ENCODE measurements at places on chromosomes 12 and 14.

- H3K27me3 ChIP-seq = no peaks in the 10 kb centered on the region
- H3K4me1 ChIP-seq = peaks cover 53% of the 10 kb centered on the region
- H3K36me3 ChIP-seq = no peaks in the 10 kb centered on the region
- H3K27ac ChIP-seq = peak overlapping the region; percentile 1
- no peak overlapping the region for H3K4me3 ChIP-seq
Observed at GRCh38 chr12:52391618-52392002, 6.2 kb upstream of the KRT84 start.

GRCh38 chr12:105481392-105482300 is 151.2 kb downstream of the C12orf75 start:
- DNase-seq = no peak
- H3K4me1 ChIP-seq = no peaks in the 10 kb centered on the region
- H3K27me3 ChIP-seq = no peaks in the 10 kb centered on the region
- H3K4me3 ChIP-seq = no peak overlapping the region
- H3K36me3 ChIP-seq = no peaks in the 10 kb centered on the region
- H3K27ac ChIP-seq = no peak overlapping the region

- H3K4me1 ChIP-seq = no peaks in the 10 kb centered on the region
- H3K36me3 ChIP-seq = no peaks in the 10 kb centered on the region
- H3K27ac ChIP-seq = no peak overlapping the region
- no peak for DNase-seq
- H3K4me3 ChIP-seq = no peak overlapping the region
Observed at GRCh38 chr12:4700621-4701026, 19.6 kb upstream of the GALNT8 start.

GRCh38 chr14:24130380-24130716 is at the start of gene FITM1:
Gene FITM1 (plus strand): TSS chr14:24130659. CDS start chr14:24131564, 905 bp downstream.
- no peaks in the 10 kb centered on the region for H3K27me3 ChIP-seq
- no peak for DNase-seq
- no peak within 1 kb of the TSS for H3K4me3 ChIP-seq
- peaks cover 13% of the 10 kb centered on the region for H3K4me1 ChIP-seq

DNA sequence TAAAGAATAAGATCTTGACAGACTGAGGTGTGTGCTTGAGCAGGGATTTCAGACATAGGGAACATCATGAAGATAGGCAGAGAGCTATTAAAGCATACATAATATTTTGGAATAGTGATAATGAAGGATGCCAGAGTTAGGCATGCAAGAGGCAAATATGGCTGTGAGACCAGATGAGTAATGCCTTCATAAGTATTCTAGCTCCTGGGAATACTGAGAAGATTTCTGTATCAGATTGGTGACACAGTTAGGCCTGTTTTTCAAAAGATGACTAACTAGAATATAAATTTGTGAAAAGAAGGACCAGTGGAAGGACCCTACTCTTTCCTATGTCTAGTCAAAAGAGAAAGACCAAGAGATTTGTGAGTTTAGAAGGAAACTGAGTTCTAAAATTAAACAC is 108.8 kb downstream of the TXNDC16 start:
- H3K27me3 ChIP-seq = no peaks in the 10 kb centered on the region
- peaks cover 5% of the 10 kb centered on the region for H3K36me3 ChIP-seq
- H3K4me1 ChIP-seq = no peaks in the 10 kb centered on the region
- no peak overlapping the region for H3K27ac ChIP-seq
- H3K4me3 ChIP-seq = no peak overlapping the region

DNA sequence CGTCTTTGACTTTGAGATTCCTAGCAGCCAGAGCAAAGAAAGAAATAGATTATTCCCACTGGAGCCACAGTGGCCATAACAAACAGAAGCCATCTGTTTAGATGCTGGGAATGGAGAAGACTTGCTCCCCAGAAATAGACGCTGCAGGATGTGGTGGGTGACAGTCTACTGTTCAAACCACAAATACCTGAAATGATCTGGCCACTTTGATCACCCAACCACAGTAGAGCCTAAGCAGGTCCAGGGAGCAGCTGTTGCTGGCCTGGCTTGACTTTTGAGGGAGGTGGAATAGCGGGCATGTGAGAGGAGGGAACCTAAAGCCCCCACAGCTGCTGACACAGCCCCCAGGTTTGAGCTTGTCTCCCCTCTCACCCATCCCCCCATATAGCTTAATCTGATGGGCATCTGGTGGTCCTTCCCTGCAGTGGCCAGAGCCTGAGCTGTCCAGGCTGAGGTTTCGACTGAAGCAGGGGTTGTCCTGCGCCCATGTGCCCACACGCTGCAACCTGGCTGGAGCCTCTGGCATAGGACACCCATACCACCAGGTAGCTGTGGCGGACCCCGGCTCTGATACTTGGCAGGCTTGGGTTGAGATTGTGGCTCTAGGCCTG is 38.7 kb downstream of the SH2B3 start:
- H3K27me3 ChIP-seq = no peaks in the 10 kb centered on the region
- H3K4me3 ChIP-seq = no peak overlapping the region
- H3K36me3 ChIP-seq = peaks cover 46% of the 10 kb centered on the region
- DNase-seq = no peak

DNA sequence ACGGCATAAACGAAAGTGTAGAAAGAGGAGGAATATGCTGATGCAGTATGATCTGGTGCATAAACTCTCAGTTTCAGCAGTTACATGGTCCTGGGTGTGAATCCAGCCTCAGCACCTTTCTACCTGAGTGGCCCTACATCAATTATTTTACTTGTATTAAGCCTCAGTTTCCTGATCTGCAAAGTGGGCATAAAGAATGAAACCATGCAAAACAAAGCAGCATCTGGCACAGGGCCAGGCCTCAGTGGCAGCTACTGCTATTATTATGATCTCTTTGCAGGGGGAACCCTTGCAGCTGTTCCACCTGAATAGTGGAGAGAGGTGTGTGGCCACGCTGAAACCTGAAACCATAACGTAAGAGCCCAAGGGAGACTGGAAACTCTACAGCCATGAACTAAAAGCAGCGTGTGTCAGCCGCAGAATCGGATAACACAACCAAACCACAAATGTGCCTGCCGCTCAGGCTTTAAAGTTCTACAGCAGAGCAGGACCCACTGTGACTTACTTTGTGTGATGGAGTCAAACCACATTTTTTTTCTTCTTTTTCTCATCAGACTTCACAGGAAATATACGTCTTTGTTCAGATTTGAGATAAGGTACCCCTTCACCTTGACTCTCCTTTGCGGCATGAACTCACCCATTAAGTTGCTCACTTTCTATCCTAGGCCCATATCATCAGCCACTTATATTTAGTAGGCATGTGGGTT is 29.2 kb upstream of the FOS start:
- DNase-seq = no peak
- no peak overlapping the region for H3K27ac ChIP-seq
- peaks cover 13% of the 10 kb centered on the region for H3K4me1 ChIP-seq
- no peaks in the 10 kb centered on the region for H3K27me3 ChIP-seq
- no peak overlapping the region for H3K4me3 ChIP-seq

DNA sequence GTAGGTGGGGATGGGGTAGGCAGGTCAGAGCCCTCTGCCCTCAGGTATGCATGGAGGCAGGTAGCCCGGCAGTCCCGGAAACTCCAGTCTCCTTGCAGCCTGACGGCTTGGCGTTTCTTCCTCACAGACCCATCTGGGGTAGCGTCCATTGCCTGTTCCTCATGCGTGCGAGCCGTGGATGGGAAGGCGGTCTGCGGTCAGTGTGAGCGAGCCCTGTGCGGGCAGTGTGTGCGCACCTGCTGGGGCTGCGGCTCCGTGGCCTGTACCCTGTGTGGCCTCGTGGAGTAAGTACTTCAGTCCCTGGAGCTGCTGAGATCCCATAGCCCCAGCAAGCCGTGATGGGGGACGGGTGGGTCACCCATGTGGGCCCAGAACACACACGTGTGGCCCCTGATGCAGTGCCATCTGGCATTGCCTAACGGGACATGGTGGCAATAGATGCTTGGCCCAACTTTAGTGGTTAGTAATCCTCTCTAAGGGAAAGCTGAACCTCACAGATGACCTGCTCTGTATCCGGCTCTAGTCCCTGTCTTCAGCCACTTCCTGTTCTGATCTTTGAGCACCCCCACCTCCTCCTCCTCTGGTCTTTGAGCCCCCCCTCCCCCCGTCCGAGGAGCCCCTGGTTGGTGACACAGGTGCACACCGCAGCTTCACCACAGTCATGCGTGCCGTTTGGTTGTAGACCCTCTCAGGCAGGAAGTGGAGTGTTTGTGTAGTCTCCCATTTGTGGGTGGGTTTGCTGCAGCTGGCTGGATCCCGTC is 3.7 kb downstream of the SIVA1 start:
- H3K27ac ChIP-seq = no peak overlapping the region
- H3K4me3 ChIP-seq = no peak overlapping the region
- DNase-seq = no peak
- peaks cover 60% of the 10 kb centered on the region for H3K36me3 ChIP-seq
- H3K27me3 ChIP-seq = no peaks in the 10 kb centered on the region

- no peaks in the 10 kb centered on the region for H3K27me3 ChIP-seq
- peaks cover 9% of the 10 kb centered on the region for H3K4me1 ChIP-seq
- peak; percentile 64 for DNase-seq
- H3K36me3 ChIP-seq = no peaks in the 10 kb centered on the region
- peak overlapping the region; percentile 68 for H3K27ac ChIP-seq
Observed at GRCh38 chr12:119869720-119870119, 7.4 kb downstream of the CIT start.

DNA sequence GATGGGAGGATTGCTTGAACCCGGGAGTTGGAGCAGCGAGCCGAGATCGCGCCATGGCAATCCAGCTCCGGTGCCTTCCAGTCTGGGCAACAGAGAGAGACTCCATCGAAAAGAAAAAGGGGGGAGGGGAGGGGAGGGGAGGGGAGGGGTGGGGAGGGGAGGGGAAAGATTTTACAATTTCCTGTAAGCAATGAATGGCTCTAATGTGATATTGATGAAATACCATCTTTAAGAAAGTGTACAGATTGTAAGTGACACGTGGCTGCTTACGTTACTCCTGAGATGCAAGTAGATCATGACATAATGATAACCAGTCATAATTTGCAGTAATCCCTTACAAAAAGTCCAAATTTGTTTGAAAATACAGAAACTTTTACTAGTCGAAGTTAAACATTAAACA is 1.4 kb downstream of the SLC25A21 start:
- H3K4me3 ChIP-seq = no peak overlapping the region
- peaks cover 15% of the 10 kb centered on the region for H3K4me1 ChIP-seq
- no peaks in the 10 kb centered on the region for H3K27me3 ChIP-seq
- DNase-seq = no peak
- no peaks in the 10 kb centered on the region for H3K36me3 ChIP-seq

DNA sequence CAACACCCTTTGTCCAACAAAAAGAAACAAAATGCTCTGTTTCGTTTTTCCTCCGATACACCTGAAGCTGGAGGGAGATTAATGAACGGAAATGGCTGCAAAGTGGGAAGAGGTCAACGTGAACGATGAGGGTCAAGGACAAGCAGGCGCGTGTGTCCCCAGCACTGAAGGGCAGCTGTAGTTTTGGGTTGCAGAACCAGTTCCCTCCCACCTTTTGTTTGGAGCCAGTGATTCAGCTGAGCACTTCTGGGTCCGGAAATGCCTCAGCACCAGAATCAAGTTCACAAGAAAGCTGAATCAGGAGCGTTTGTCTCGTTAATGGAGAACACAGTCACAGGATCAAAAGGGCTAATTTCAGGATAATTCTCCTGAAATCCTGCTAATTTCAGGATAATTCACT is 51.1 kb upstream of the PWP1 start:
- H3K27ac ChIP-seq = no peak overlapping the region
- DNase-seq = no peak
- no peak overlapping the region for H3K4me3 ChIP-seq
- peaks cover 5% of the 10 kb centered on the region for H3K36me3 ChIP-seq
- no peaks in the 10 kb centered on the region for H3K4me1 ChIP-seq
